ENCODE measurements at places on chromosomes 6 and 20. TPM values are rescaled to one million over a fixed set of nuclear protein-coding genes. Genes with fewer than 3 reads are reported as not detected.

DNA sequence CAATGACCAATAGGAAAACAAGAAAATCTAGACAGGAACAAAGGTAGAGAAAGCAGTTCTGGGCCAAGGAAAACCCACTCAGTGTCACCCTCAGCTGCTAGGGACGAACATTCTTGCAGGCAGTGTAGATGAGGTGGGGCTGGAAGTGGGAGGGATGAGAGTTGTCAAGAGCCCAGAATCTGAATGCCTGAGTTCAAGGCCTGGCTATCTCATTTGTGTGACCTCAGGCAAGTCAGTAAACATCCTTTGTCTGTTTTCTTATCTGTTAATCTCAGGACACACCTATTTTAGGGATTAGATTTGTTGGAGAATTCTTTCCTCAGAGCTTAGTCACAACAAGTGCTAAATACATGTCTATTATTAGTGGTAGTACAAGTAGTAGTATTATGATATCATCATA is 50.9 kb upstream of the KIF16B start:
- H3K27me3 ChIP-seq = no peaks in the 10 kb centered on the region
- no peak overlapping the region for H3K27ac ChIP-seq
- no peak for DNase-seq
- no peaks in the 10 kb centered on the region for H3K36me3 ChIP-seq

TEAD3 gene
- polyA plus RNA-seq = 41.2 TPM

PTPRT gene
- polyA plus RNA-seq = 0.78 TPM

DNA sequence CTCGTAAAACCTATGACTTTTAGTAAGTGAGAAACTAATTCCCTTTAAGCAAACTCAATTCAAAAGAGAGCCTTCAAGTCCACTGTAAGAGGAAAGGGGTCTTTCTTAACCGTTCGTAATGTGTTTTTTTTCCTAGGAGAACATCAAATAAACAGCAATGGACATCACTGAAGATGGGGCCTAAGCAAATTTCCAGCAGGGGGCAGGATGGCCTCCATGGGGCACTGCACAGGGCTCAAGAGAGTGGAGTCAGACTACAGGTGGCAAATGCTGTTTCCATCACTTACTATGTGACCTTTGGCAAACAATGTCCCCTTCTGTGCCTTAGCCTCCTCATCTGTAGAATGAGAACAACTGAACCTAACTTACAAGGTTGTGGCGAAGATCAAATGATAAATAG is 88.7 kb downstream of the ARHGAP18 start:
- H3K4me3 ChIP-seq = no peak overlapping the region
- no peaks in the 10 kb centered on the region for H3K4me1 ChIP-seq
- DNase-seq = no peak
- no peaks in the 10 kb centered on the region for H3K27me3 ChIP-seq
- H3K36me3 ChIP-seq = peaks cover 16% of the 10 kb centered on the region

IL17A gene
- 0.78 TPM for polyA plus RNA-seq

CDH4 gene
- 1.7 TPM for polyA plus RNA-seq

- no peak for DNase-seq
- H3K27ac ChIP-seq = no peak overlapping the region
- H3K27me3 ChIP-seq = no peaks in the 10 kb centered on the region
Observed at GRCh38 chr20:6802227-6802626, 34.7 kb downstream of the BMP2 start.

DNA sequence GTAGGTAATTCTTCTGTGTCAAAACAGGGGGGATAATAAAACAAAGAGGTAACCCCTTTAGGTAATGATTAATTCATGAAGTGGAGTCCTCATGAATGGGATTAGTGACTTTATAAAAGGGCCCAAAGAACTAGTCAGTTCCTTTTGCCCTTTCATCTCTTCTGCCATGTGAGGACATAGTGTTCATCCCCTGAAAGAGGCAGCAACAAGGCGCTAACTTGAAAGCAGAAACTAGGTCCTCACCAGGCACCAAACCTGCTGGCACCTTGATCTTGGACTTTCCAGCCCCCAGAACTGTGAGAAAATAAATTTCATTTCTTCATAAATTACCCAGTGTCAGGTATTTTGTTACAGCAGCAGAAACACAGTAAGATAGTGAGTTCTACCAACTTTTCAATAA is 16.4 kb upstream of the BRPF3 start:
- H3K27me3 ChIP-seq = no peaks in the 10 kb centered on the region
- no peak overlapping the region for H3K27ac ChIP-seq
- DNase-seq = no peak
- no peak overlapping the region for H3K4me3 ChIP-seq
- H3K36me3 ChIP-seq = no peaks in the 10 kb centered on the region
- H3K4me1 ChIP-seq = no peaks in the 10 kb centered on the region

HRH3 gene
- 0.33 TPM for polyA plus RNA-seq

DNA sequence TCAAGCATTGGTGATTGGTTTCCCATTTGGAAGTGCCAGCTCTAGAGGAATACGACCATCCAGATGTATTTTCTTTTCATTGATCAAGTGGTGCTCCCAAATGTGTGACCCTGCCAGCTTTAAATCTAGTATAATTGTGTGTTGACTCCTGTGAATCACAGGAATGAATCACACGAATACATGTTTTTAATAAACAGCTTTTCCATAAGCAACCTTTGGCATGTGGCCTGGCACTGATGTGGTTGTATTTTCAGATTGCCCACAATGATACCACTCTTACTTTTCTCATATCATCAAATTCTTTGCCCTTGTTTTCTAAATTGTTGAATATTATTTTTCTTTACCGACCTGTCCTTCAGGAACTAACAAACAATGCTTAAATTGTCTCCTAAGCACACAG is 367 bp downstream of the GSTA3 start:
- no peak for DNase-seq
- H3K4me1 ChIP-seq = no peaks in the 10 kb centered on the region
- no peaks in the 10 kb centered on the region for H3K36me3 ChIP-seq

DNA sequence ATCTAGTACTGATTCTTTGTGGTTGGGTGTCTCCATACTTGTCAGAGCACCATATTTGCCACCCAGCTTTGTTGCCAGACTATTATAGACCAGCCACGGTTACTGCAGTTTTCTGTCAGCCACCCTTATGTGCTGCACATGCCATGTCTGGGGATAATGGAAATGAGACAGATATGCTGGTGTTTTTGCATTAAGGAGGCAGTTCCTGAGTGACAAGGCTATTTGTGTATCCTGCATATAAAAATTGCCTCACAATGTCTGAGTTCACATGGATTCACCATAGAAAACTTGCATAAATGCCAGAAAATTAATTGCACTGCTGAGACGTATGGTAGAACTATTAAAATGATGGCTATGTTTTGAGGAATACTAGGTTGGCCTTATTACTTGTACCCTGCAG is 51.8 kb downstream of the NKAIN2 start:
- no peaks in the 10 kb centered on the region for H3K4me1 ChIP-seq
- no peaks in the 10 kb centered on the region for H3K36me3 ChIP-seq
- H3K27me3 ChIP-seq = no peaks in the 10 kb centered on the region

PSORS1C1 gene
- polyA plus RNA-seq = 0.33 TPM

MROH8 gene
- polyA plus RNA-seq = 3.6 TPM

- no peak for DNase-seq
- peaks cover 2% of the 10 kb centered on the region for H3K36me3 ChIP-seq
Observed at GRCh38 chr6:16632101-16632500, 129.2 kb downstream of the ATXN1 start.

- no peaks in the 10 kb centered on the region for H3K36me3 ChIP-seq
- DNase-seq = peak; percentile 63
- peaks cover 4% of the 10 kb centered on the region for H3K4me1 ChIP-seq
Observed at GRCh38 chr6:75613056-75613501, 11.4 kb downstream of the SENP6 start.

DNA sequence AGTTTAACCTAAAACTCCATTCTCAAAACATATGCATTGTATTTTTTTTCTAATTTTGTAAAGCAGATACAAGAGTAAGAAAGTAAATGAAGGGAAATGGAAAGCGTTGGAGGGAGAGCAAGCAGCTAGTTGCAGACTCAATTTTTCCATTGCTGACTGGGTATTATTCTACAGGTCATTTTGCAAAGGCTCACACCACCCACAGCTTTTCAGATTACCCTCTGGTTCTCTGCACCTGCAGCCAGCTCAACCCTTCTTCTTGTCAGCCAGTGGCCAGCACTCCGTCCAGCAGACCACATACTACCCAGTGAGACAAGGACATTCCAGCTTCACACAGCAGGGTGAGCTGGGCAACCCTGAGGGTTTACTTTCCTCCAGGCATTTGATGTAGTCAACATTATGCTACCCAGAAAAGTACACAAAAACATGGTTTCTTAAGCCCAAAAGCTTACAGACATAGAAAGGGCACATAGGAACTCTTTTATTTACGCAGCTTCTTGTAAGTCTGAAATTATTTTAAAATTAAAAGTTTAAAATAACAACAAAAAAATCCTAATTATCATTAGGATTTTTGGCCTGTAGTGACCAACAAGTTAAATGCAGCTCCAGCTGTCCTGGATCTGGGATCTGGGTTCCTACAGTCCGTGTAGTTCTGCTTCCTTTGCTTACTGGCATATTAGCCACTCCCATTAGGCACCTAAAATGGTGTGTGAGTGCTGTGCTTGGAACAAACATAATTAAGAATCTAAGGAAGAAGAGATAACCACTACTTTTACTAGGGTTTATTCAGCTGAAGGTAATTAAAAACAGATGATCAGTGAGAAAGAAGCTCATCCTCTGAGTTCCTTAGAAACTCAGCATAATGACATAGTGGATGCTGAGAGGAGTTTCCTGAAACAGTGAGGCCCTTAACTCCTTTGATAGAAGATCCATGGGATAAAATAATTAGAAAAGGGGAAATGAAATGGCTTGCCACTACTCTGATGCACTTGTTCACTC is 185.3 kb downstream of the PKHD1 start:
- no peak overlapping the region for H3K4me3 ChIP-seq
- H3K4me1 ChIP-seq = no peaks in the 10 kb centered on the region
- DNase-seq = no peak
- no peaks in the 10 kb centered on the region for H3K36me3 ChIP-seq
- H3K27me3 ChIP-seq = no peaks in the 10 kb centered on the region

GRCh38 chr20:7147220-7147601 is 379.7 kb downstream of the BMP2 start:
- no peaks in the 10 kb centered on the region for H3K36me3 ChIP-seq

DNA sequence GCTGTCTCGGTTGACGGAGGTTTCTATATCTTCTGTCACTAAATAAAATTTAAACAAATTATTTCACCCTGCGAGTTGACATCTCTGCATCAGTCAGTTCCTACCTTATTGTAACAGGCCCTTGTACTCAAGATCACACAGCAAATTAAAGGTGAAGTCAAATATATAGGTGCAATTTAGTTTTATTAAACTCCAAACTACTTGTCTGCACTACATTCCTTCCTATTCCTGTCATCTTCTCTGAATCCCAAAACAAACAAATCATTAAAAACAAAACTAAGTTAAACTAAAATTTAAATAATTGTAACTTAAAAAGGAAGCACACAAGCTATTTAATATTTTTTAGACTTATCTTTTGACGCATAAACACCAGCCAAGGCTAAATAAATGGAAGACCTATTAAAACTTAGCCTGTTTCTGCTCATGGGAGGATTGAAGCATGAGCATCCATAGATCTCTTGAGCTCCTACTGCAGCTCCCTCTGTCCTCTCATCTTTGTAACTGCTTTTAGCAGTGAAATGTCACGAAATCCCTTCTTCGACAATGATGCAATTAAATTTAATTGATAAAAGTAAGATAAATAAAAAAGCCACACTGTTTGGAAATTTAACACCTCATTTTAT is 1152.3 kb upstream of the GJE1 start:
- no peaks in the 10 kb centered on the region for H3K4me1 ChIP-seq
- no peaks in the 10 kb centered on the region for H3K27me3 ChIP-seq
- H3K4me3 ChIP-seq = no peak overlapping the region
- DNase-seq = no peak

DNA sequence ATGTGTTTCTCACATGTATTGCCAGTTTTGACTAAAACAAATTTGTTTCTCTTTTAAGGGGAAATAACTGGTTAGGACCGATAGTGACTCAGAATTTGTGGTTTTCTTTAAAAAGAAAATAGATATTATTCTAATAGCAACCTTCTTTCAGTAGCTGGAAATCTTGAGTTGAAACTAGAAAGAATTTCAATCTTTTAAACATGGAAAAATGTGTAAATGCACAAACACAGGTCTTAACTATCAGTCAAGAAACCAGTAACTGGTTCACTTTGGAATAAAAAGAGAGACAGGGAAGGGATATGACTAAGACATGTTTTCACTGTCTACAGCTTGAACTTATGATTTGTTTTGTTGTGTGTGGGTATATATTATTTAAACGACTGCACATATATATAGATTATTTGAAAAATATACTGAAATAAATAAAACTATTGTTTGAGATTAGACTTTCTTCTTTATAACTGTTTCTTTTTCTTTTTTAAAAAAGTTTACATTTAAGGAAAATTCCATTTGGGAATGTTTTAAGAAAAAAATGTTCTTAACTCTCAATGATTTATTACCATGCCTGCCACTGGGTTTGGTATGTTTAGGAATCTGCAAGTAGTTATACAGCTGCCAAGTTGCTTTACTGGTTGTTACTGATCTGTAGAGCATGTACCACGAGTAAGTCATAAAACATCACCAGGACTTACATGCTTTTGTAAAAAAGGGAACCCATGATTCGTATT is 753.3 kb upstream of the MARCKS start:
- no peak overlapping the region for H3K27ac ChIP-seq
- H3K27me3 ChIP-seq = no peaks in the 10 kb centered on the region
- no peaks in the 10 kb centered on the region for H3K4me1 ChIP-seq
- no peaks in the 10 kb centered on the region for H3K36me3 ChIP-seq
- H3K4me3 ChIP-seq = no peak overlapping the region

HSPA1B gene
- polyA plus RNA-seq = 241 TPM

DNA sequence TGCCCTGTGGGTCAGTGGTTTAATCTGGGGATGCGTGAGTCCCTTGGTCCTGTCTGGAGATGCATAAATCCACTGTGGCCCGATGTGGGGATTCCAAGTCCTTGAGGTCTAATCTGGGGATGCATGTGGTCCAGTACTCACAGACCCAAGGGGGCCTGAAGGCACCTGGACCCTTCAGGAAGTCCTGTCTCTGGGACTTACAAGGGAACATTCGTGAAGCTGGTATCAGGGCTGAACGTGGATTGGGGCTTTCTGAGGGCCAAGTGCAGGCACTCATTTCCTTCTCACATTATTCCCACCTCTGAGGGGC is 25.2 kb upstream of the GTSF1L start:
- no peaks in the 10 kb centered on the region for H3K4me1 ChIP-seq
- no peak overlapping the region for H3K27ac ChIP-seq
- no peak overlapping the region for H3K4me3 ChIP-seq
- peaks cover 12% of the 10 kb centered on the region for H3K27me3 ChIP-seq
- no peak for DNase-seq

- no peak for DNase-seq
- no peaks in the 10 kb centered on the region for H3K27me3 ChIP-seq
- no peak overlapping the region for H3K27ac ChIP-seq
- H3K4me3 ChIP-seq = no peak overlapping the region
- H3K36me3 ChIP-seq = no peaks in the 10 kb centered on the region
Observed at GRCh38 chr20:30488941-30489613, 768.4 kb upstream of the DEFB115 start.

- DNase-seq = no peak
- no peaks in the 10 kb centered on the region for H3K4me1 ChIP-seq
- no peak overlapping the region for H3K4me3 ChIP-seq
Observed at GRCh38 chr6:137964876-137965275, 97.8 kb downstream of the TNFAIP3 start.

GRCh38 chr6:144724818-144725217 is 439.7 kb downstream of the UTRN start:
- no peaks in the 10 kb centered on the region for H3K27me3 ChIP-seq
- no peak for DNase-seq
- no peak overlapping the region for H3K27ac ChIP-seq
- peaks cover 2% of the 10 kb centered on the region for H3K36me3 ChIP-seq

GRCh38 chr6:119090256-119090655 is 11.8 kb upstream of the FAM184A start:
- H3K27ac ChIP-seq = no peak overlapping the region
- no peak overlapping the region for H3K4me3 ChIP-seq
- no peaks in the 10 kb centered on the region for H3K36me3 ChIP-seq
- H3K27me3 ChIP-seq = no peaks in the 10 kb centered on the region

ADGRG6 gene
- polyA plus RNA-seq = 41.8 TPM

All from large intestine (tissue), 12 donors.